ENCODE measurements at places on chromosomes 7 and 10.

DNA sequence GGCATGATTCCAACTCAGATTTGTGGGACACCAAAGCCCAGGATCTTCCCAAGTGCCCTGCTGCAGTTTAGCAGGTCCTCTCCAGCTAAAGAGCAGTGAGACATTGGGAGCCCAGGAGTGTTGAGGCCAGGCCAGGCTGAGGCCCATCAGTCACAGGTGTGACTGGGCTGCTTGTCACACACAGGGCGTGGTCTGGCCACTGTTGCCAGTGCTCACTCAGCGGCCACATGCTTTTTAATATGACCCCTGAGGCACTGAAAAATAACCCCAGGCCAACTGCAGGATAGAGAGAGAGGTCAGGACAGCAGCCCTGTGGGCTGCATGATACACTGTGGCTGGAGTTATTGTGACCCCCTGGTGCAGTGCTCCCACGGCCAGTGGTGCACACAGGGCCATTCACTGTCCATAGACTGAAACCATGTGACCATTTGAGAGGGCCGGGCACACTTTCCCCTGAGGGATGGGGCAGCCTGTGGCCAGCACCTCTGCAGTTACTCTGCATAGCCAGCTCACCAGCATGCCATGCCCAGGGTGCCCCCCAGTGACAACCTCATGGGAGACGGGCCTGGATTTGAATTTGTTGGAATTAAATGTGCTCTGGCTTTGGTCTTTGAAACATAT is 4.2 kb downstream of the GDF2 start:
- no peak for DNase-seq

DNA sequence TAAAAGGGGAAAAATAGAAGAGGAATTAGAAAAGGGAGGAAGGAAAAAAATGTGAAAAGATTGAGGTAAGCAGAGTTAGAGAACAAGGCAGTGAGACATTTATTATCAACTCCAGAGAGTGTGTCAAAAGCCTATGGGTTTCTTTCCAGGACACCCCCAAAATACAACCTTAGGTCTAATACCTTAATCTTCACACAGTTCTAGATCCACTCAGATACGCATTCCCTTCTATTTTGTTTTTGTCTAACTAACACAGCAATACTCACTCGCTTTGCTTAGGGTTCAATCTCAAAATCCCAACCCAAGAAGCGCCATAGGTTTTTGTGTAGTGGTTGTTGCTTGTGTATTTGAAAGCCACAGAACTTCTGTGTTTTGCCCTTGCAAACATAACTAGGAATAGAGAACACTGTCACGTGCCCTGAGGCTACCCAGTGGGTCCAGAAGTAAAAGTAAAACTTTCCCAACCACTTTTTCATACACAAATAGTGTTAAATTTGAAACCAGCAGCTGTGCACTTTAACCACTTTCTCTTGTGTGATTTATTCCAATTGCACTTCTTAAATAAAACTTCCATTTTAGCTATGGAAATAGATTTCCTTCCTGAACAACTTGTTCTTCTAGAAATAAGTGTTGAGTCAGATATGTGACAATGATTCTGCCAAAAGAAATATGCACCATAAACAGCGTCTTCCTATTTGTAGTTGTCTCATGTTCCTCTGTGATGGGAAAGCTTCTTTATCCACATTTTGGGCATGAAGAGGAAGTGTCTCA is 414.7 kb upstream of the GHITM start:
- no peak for DNase-seq

- no peak for DNase-seq
These were observed 152.0 kb upstream of the LRGUK start for GRCh38 chr7:133975130-133975529.

- no peak for DNase-seq
These were observed 58.0 kb downstream of the LSMEM1 start for GRCh38 chr7:112538726-112539255.

DNA sequence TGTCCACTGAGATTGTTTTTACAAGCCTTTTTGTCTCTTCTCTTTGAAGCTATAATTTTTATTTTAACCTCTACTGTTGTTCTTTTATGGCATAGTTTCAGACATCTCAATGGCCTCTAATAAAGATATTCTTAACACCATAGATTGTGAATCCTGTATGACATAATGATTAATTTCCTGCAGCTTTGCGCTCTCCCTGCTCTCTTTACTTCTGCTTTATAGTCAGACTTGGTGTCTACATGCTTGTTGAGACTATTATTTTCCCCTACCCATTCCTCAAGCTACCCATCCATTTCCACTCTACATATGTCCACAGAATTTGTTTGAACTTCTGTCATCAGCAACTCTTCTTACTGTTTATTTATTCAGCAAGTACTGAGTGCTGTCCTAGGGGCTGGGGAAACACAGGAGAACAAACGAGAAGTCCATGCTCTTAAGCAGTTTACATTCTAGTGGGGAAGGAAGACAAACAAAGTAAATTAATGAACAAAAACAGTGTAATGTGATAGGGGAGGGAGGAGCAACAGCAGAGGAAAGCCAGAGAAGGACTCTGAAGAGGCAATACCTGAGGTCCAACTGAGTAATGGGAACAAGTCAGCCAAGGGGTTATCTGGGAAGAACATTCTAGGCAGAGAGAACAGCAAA is 110.1 kb downstream of the CDK14 start:
- no peak for DNase-seq

DNA sequence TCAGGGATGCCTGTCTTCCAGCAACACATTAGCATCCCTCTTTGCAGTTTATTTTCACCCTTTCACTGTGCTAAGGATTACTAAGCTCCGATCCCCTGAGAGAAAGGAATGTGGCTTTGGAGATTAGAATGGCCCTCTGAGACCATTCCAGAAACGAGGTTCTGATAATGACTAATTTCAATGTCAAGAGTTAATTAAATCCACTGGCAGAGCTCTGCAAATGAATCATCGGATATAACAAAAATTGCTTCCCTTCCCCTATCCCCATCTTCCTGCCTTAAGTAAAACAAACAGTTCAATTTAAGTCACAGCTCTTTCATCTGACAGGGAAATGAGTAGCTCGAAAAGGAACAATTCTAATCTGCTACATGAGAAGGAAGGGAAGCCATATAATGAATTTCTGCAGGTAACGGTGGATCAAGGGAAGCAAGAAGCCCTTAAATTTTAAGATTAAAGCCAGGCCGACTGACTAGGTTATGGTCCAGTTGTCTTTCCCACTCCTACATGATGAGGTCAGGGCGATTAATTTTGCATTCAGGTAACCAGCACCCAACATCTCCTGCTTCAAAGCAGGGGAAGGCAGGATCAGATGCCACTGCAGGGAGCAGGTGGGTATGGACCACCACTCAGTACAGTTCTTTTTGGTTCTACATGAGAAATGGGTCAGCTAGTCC is 50.5 kb downstream of the MALSU1 start:
- DNase-seq: no peak

Measured in hematopoietic multipotent progenitor cell treated with erythropoietin and hydrocortisone succinate and interleukin-3 and kit ligand, for 17 days (in vitro differentiated cells).